Hippocampal formation (tissue), 2 donors: ENCODE measurements at places on chromosomes 5 and 9.

- DNase-seq, result no peak
Observed at GRCh38 chr5:132098151-132098594, 24.6 kb downstream of the CSF2 start.

DNA sequence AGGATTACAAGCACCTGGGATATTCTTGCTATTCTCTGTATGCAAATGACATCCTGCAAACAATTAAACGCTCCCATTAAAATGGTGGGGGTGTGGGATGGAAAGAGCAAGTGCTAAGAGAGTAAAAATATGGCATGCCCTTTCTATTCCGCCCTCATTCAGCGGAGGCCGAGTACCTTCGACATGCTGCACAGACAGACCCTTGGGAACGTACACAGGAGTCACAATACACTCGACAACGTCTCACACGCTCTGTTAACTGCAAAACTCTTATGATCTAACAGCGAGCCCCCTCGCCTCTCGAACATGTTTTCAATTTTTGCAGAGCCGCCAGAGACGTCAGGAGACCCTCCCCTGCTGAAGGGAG is 322.2 kb downstream of the CEMIP2 start:
- DNase-seq, result no peak

DNA sequence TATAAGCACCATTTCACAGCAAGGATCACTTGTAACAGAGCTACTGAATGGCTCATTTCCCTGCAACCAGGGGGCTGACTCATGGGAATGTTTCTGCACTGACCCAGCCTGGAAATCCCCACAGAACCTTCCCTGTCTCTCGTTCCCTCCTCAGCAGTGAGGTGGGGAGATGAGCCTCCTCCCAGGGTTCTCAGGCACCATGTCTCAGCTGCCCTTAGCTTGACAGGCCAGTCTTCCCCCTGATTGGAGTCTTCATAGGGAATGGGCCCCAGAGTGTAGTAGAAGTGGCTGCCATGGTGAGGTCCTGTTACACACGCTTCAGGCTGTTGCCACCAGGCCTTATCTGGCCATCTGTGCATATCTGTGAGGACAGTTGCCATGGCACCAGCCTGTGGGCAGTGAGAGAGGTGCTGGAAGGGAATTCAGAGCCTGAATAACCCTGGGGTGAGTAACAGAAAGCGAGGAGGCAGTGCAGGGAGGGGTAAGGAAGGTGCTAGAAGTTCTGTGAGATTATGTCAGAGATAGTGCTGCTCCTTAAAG is 324.4 kb downstream of the ENC1 start:
- DNase-seq, result no peak

DNA sequence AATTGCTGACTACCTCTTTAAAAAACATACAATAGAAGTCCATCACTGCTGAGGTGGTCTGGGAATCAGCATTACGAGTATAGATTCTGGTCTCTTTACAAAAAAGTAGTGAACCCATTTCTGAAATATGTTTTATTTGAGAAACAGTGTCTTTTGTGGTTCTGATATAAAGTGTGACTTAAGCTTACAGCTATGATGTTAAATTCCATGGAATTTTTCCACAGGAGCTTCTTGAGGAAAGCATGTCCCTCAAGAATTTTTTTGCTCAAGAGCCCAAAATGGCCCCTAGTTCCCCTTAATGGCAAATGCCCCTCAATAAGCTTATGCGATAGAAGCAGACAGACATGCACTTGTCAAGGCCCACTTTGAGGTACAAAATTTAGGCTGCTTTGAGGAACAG is 265.7 kb downstream of the FAM170A start:
- no peak for DNase-seq
